Transverse colon (tissue), 4 donors: ENCODE measurements at places on chromosomes 11 and 22.

GRCh38 chr22:23898006-23898974 lies 4.1 kb downstream of the MIF start:
- H3K27me3 ChIP-seq, result no peaks in the 10 kb centered on the region
- H3K27ac ChIP-seq, result no peak overlapping the region
- H3K4me3 ChIP-seq, result no peak overlapping the region
- H3K4me1 ChIP-seq, result peaks cover 26% of the 10 kb centered on the region
- DNase-seq, result no peak

DNA sequence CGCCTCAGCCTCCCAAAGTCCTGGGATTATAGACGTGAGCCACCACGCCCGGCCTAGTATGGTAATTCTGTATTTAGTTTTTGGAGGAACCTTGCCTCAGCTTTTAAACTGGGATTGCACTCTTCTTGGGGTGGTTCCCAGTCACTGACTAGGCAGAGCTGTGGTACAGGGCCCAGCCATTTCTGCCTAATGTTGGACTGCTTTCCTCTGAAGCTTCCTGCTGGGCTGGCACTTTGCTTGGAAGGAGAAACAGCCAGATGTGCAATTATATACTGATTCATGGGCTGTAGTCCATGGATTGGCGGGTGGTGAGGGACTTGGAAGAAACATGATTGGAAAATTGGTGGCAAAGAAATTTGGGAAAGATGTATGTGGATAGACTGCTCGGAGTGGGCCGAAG lies 17.6 kb upstream of the MCHR1 start:
- no peak for DNase-seq
- H3K27ac ChIP-seq, result no peak overlapping the region
- H3K4me1 ChIP-seq, result no peaks in the 10 kb centered on the region
- H3K36me3 ChIP-seq, result no peaks in the 10 kb centered on the region
- H3K27me3 ChIP-seq, result no peaks in the 10 kb centered on the region

- no peaks in the 10 kb centered on the region for H3K27me3 ChIP-seq
- H3K4me3 ChIP-seq, result no peak overlapping the region
- DNase-seq, result peak; percentile 82
- peaks cover 2% of the 10 kb centered on the region for H3K4me1 ChIP-seq
- no peaks in the 10 kb centered on the region for H3K36me3 ChIP-seq
These were observed 6.3 kb upstream of the FADS3 start for GRCh38 chr11:61897387-61898246.

DNA sequence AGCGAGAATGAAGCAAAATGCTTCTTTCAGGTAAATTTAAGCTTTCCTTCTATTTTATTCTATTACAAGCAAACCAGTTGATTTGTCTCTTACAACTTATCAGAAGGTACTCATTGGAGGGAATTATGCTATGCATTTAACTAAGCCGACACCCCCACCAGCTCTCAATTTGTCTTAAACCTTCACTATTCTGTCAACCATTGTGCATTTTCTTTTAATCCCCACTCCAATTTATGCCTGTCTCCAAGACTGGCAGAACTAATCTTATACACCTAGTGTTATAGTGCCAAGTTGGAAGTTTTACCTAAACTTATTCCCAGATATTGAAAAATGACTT lies 12.5 kb downstream of the TAF1D start:
- H3K4me3 ChIP-seq, result no peak overlapping the region
- H3K27me3 ChIP-seq, result no peaks in the 10 kb centered on the region
- no peak for DNase-seq

GRCh38 chr22:19094393-19094997 lies 27.7 kb downstream of the DGCR2 start:
- no peaks in the 10 kb centered on the region for H3K36me3 ChIP-seq
- H3K27me3 ChIP-seq, result no peaks in the 10 kb centered on the region
- no peaks in the 10 kb centered on the region for H3K4me1 ChIP-seq
- H3K4me3 ChIP-seq, result no peak overlapping the region
- H3K27ac ChIP-seq, result no peak overlapping the region

DNA sequence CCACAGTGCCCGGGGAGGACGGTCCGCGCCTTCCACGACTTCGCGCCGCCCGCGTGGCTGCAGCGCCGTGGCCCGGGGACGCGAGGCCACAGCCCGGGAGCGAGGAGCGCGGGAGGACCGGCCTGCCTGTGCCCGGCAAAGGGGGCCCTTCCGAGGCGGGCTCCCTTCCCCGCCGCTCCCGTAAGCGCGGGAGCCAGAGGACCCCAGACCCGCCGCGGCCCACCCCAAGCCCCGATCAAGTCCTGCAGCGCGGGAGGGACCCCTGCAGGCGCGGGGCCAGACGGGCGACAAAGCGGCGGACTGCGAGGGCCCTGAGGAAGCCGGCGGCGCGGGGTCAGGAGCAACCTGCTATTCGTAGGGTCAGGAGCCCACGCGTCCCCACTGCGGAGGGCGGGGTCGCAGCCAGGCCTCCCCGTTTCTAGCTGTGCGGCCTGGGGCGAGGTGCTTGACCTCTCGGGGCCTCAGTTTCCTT lies 110.3 kb downstream of the WNT7B start:
- H3K27me3 ChIP-seq, result peaks cover 75% of the 10 kb centered on the region
- DNase-seq, result no peak
- H3K4me1 ChIP-seq, result peaks cover 12% of the 10 kb centered on the region
- peak overlapping the region; percentile 25 for H3K4me3 ChIP-seq
- no peaks in the 10 kb centered on the region for H3K36me3 ChIP-seq

DNA sequence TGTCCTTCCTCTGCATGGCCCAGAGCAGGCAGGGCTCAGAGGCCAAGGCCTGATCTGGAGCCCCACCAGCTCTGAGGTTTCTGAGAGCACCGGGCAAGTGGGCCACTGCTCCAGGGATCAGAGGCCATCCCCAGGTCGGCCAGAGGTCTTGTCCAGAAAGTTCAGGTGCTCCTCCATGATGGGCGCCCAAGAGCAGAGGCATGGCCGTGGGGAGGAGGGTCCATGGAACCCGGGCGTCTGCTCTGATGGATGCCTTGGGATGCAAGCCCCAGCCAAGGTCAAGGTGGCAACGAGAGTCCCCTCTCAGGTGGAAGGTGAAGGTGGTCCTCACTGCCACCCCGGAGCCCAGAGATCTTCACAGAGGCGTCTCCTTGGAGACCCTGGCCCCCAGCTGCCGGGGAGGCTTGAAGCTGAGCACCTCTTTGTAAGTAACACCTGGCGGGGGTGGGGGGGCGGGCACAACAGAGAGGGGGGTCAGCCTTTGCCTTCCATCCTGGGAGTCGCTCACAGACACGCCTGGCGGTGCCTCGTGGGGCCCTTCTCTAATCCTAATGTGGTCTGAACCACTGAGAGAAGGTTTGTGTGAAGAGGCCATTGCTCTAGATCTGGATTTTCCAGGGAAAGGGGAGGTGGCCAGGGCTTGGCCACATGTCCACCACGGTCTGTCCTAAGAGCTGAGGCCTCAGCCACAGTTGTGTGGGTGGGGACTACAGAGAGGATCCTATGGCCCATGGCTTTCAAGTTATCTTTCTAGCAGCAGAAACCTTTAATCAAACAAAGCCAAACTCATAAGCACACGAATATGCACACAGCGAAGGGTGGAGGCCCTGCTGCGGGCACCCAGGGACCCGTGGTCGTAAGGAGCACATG lies 2.2 kb upstream of the HDAC10 start:
- no peak overlapping the region for H3K4me3 ChIP-seq
- peaks cover 30% of the 10 kb centered on the region for H3K4me1 ChIP-seq
- no peak for DNase-seq
- peaks cover 14% of the 10 kb centered on the region for H3K27me3 ChIP-seq
- no peak overlapping the region for H3K27ac ChIP-seq

DNA sequence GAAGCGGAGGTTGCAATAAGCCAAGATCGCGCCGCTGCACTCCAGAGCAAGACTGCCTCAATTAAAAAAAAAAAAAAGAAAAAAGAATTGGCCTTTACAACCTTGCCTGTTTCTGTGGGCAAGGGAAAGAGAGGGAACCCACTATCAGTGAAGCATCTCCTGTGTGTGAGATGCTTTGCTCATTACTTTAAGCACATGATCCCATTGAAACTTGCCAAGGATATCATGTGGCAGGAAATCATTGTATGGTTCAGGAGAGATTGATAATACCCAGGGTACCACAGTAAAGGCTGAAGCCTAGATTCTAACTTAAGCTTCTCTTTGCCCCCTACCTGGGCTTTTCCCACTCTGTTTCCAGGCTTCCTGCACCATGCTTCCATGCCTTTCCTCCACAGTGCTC lies 3.6 kb downstream of the LDLRAD3 start:
- peaks cover 10% of the 10 kb centered on the region for H3K27me3 ChIP-seq
- H3K36me3 ChIP-seq, result no peaks in the 10 kb centered on the region
- peaks cover 14% of the 10 kb centered on the region for H3K4me1 ChIP-seq
